Gastrocnemius medialis (tissue), 4 donors: ENCODE measurements at places on chromosomes 2 and 18. TPM values are rescaled to one million over a fixed set of nuclear protein-coding genes. Genes with fewer than 3 reads are reported as not detected.

ABCG8 gene
- total RNA-seq = not detected

DNA sequence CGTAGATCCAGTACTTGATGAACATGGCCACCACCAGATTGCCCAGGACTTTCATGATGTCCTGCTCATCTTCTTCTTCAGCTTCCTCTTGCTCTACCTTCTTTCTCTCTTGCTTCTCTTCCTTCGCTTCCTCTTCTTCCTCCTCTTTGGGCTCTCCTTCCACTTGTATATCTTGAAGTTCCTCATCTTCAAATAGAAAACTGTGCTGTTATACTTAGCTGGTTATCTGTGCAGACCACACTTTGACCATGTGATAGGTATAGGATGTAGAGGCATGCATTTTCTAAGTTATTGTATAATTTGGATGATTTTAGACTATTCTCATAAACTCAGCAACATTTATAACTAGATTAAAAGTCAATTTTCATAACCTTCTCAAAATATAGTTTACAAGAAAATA, 263.4 kb downstream of the NAPG start:
- no peaks in the 10 kb centered on the region for H3K4me1 ChIP-seq
- no peak overlapping the region for H3K4me3 ChIP-seq
- H3K27me3 ChIP-seq = no peaks in the 10 kb centered on the region
- no peaks in the 10 kb centered on the region for H3K36me3 ChIP-seq
- DNase-seq = no peak
- H3K27ac ChIP-seq = no peak overlapping the region

DNA sequence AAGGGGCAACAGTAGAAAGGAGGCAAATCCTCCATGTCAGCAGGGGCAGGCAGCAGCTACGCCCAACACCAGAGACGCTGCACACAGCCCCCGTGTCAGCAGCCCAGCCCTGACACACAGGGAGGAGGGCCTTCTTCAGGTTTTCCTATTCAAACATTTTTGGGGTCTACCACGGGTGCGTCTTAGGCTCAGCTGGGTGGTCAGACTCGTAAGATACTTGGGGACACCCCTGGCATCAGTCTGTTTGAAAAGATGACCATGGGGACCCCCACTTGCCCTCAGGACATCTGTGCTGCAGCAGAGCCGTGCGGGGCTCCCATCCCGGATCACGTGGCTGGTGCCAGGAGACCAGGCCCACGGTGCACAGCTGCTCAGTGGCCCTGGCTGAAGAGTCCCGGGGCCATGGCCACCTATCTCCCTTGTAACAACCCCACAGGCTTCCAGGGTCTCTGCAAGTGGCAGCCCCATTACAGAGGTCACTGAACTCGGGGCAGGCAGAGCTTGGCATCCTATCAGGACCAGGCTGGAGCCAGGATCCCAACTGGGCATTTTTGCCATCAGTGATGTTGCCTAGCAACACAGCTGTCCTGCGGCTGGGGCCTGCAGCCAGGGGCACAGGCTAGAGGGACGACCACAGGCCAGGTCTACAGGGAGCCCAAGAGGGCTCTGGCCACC, 82.5 kb downstream of the EDAR start:
- no peak for DNase-seq
- peaks cover 3% of the 10 kb centered on the region for H3K27me3 ChIP-seq
- no peak overlapping the region for H3K4me3 ChIP-seq
- no peaks in the 10 kb centered on the region for H3K4me1 ChIP-seq
- no peak overlapping the region for H3K27ac ChIP-seq

GRCh38 chr2:69628325-69629021, 15.1 kb downstream of the AAK1 start:
- no peak for DNase-seq
- H3K4me3 ChIP-seq = no peak overlapping the region
- H3K27ac ChIP-seq = no peak overlapping the region
- H3K36me3 ChIP-seq = no peaks in the 10 kb centered on the region
- no peaks in the 10 kb centered on the region for H3K27me3 ChIP-seq
- H3K4me1 ChIP-seq = peaks cover 64% of the 10 kb centered on the region

- H3K36me3 ChIP-seq = no peaks in the 10 kb centered on the region
- H3K27me3 ChIP-seq = no peaks in the 10 kb centered on the region
- no peak overlapping the region for H3K4me3 ChIP-seq
- no peak for DNase-seq
Measured at GRCh38 chr2:11500702-11501303, 33.0 kb upstream of the GREB1 start.

- peak overlapping the region; percentile 99 for H3K27ac ChIP-seq
- peak; percentile 65 for DNase-seq
- peaks cover 67% of the 10 kb centered on the region for H3K4me1 ChIP-seq
- H3K4me3 ChIP-seq = peak overlapping the region; percentile 89
Measured at GRCh38 chr2:238139196-238140039, 950 bp downstream of the KLHL30 start.
